CD4-positive, alpha-beta T cell treated with Interferon alpha-2 for 1 hour (primary cell): ENCODE measurements at places on chromosomes 16 and 17.

- DNase-seq = no peak
These were observed 33.9 kb downstream of the NXN start for GRCh38 chr17:945672-946071.

GRCh38 chr17:65092262-65092661, 35.7 kb upstream of the GNA13 start:
- DNase-seq = no peak

DNA sequence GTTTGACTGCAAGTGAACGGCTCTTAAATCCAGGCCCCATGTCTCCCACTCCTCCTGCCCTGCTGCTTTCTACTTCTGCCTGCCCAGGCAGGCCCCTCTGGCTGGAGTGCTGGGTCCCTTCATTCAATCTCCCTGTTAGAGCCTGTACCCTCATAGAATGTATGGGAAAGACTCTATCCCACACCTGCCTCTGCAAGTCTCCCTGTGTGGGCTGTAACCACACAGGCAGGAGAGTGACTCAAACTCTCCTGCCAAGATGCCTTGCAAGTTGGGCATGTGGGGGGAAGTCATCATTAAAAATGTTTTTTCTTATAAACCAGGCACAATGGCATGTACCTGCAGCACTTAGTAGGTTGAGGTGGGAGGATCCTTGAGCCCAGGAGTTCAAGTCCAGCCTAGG, 77.5 kb downstream of the PLXDC1 start:
- DNase-seq = no peak

DNA sequence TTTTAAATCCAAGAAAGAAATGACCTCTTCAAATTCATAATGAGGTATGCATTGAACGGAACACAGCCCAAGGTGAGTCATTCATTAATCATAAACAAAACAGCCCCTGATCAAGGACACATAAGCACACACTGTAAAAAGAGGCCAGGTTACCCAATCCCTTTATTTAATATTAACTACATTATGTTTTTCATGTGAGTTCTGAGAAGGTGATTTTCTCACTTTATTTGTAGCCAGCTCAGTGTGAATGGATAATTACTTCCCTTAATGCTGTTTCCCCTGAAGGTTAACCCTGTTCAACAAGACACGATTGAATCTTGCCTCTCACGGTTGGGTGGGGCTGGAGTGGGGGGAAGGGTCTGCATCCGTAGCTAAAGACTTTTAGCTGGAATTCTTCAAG, 257.3 kb upstream of the SALL1 start:
- DNase-seq = no peak

DNA sequence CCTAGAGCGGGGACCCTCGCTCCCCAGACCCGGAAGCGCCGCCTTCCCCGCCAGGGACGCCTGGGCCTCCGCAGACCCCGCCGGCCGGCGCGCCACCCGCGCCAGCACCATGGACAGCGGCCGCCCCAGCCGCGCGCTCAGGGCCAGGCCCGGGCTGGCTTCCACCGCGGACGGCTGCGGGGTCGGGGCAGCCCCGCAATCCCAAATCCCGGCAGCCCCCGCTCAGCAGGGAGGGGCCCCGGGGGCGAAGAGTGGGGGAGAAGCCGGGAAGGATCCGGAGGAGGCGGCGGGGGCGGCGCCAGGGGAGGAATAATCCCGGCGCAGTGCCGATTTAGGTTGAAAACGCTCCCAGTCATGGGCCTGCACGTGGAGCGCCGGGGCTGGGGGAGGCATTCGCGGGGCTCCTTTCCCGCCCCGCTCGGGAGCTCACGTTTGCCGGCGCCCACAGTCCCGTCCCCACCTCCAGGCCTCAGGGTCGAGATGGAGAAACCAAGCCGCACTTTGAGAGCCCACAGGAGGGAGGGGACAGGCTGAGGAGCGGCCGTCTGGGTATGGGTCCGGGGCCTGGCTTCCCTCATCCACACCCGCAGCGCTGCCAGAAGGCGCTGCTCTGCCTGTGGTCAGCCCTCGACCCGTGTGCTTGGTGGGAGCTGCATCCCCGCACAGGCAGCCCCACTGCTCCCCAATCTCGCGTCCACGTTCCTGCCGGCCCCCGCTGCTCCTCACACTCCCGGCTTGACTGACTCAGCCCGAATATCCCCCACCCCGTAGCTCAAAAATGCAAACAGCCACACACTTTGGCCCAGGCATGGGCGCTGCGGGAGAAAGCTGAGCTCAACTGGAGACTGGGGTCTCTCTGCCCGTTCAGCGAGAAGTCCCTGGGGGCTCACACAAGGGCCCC, 4.7 kb downstream of the FBXL16 start:
- no peak for DNase-seq

- peak; percentile 22 for DNase-seq
These were observed 190.9 kb downstream of the CCDC182 start for GRCh38 chr17:57553991-57554825.

DNA sequence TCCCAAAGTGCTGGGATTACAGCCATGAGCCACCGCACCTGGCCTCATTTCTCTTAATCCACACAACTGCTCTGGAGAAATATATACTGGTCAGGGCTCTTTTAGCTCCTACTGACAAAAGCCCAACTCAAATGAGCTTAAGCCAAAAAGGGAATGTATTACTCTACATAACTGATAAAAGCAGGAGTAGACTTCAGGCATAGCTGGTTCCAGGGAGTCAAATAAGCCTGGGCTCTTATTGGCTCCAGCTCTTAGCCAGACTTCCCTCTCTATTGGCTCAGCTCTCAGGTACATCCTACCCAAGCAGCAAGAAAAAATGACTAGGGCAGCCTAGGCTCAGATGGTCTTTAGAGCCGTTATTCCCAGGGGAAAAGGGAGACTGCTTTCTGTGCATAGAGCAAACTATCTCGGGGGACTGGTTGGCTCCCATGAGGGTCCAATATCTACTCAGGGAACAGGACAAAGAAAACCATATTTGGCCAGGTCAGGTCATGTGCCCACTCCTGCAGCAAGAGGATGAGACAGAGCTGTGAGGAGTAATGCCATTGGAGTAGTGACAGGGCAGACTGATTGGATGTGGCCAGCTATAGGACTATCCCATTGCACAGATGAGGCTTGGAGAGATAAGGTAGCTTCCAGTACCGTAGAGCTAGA, 21.2 kb downstream of the TBX2 start:
- DNase-seq = no peak

- no peak for DNase-seq
These were observed 115.3 kb downstream of the OR1D5 start for GRCh38 chr17:2947996-2948550.

DNA sequence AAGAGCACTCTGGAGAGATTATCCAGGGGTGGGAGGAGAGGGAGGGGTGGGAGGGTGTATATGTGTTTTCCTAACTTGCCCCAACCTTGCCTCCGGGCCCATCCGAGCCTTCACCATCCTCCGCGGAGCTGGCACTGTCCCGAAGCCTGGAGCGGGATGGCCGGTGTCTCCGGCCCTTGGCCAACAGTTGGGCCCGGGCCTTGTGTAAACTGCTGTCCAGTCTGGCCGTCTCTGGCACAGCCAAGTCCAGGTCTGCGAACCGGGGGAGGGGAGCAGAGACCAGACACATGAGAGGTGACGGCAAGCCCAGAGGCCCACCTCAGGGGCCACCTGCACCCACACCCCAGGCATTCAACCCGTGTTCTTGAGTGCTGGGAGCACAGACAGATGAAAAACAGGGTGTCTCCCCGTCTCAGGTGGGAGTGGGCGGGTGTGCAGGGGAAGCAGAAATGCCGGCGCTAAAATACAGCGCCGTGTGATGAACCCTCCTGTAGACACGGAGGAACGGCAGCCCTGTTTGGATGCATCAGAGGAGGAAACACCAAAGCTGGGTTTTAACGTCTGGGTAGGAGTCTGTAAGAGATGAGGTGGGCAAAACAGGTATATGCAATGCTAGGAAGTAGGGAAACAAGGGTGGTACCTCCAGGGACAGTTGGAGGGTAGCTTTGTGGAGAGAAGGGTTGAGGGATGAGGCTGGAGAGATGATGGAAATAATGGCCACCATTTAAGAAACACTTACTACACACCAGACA, 11.7 kb downstream of the SAMD14 start:
- DNase-seq = no peak

DNA sequence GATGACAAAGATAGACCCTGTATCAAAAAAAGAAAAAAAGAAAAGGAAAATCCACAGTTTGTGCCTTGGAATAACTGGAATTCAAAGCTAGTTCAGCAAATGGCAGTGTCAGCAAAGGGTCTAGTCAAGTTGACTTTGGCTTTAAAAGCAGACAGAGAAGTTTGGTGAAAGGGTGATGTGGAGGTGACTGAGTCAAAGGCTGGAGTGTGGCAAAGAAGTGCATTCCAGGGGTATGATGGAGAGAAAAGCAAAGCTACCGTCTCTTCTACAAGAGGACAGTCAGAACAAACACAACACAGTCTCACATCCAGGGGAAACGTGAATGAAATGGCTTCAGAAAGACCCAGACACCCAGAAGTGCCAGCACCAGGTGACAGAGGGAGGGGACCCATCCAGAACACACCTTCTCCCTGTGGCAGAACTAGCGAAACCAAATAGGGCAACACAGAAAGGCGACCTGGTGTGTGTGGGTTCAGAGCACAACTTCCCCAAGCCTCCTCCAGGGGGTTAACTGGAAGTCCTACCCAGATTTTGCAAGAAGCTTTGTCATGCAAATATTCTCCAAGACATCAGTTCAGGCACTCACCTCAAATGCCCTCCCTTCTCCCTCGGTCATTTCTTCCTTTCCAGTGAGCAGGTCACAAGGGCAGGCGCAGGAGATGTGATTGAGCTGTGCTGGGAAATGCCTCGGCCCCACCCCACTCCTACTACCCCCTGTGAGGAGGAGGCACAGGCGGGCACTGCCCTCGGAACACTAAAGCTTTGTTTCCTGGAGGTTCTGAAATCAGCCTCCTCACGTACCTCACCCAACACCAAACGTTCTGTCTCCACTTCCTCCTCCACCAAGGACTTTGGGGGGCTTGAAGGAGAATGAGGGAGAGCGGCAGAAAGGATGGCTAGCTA, 481.9 kb downstream of the SOX9 start:
- DNase-seq = no peak

DNA sequence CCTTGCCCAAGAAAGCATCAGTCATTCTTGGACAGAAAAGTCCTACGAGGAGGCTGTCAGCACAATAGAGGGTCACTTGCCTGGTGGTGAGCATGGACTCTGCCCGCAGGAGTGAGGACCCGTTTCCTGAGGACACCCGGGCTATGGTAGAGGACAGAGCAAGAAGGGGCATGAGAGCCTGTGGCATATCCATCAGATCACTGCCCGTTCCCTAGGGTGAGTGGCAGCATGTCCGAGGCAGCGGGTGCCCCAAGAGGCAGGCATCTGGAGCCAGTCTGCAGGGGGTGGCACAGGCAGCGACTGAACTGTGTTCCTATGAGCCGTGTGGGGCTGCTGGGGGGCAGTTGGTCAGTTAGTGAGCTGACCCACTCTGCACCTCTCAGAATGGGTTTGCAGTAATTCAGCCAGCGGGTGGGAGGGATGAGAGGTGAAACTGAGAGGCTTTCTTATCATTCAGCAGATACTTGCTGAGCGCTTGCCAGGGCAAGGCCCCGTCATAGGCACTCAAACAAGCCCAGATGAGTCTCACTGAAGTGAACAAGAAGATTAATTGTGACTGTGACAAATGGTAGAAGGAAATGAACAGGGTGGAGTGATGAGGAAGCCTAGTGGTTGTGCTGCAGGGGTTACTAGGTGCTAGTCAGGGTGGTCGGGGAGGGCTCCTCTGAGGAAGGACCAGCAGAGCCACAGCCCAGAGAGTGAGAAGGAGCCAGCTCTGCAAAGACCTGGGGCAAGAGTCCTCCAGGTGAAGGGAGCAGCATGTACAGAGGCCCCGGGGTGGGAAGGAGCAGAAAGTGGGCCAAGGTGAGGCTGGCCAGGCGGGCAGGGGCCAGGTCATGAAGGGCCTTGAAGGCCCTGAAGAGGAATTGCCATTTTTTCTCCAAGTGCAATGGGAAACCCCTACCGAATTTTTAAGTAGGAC, 87.9 kb downstream of the CLEC16A start:
- DNase-seq = no peak

DNA sequence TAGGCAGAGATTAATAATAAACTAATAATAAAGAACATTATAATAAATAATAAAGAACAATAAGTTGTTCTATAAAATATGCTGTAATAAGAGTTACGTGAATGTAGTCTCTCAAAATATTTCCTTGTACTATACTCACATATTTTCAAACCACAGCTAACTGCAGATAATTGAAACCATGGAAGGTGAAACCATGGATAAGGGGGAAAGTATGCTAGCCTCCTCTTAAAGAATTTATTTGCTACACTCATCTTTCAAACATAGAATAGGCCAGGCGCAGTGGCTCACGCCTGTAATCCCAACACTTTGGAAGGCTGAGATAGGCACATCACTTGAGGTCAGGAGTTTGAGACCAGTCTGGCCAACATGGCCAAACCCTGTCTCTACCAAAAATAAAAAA, 18.5 kb downstream of the CYTH1 start:
- no peak for DNase-seq

- no peak for DNase-seq
These were observed 494.1 kb upstream of the ERCC4 start for GRCh38 chr16:13425836-13426235.

- no peak for DNase-seq
These were observed 1.3 kb upstream of the ZNF768 start for GRCh38 chr16:30527635-30528178.

DNA sequence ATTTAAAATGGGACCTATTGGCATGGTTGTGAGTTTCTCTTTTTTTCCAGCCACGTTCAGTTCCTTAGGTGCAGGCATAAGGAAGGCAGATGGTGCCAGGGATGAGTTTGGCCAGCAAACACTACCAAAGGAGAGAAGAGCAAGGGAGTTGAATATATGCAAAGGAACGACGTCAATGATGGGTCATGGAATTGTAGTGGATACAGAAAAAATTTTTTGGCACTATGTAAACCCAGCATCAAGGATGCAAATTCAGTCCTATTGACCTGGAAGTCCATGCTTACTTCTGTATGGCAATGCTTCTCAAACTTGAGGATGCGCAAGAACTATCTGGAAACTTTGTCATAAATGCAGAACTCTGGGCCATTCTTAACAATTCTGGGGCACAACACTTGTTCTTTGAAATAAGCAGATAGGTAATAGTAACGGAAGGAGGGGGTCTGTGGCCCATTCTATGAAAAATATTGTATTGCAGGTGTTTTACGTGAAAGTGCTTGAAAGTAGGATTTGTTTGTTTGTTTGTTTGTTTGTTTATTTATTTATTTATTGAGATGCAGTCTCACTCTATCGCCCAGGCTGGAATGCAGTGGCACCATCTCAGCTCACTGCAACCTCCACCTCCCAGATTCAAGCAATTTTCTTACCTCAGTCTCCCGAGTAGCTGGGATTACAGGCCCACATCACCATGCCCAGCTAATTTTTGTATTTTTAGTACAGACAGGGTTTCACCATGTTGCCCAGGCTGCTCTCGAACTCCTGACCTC, 18.0 kb downstream of the APOH start:
- DNase-seq = no peak

DNA sequence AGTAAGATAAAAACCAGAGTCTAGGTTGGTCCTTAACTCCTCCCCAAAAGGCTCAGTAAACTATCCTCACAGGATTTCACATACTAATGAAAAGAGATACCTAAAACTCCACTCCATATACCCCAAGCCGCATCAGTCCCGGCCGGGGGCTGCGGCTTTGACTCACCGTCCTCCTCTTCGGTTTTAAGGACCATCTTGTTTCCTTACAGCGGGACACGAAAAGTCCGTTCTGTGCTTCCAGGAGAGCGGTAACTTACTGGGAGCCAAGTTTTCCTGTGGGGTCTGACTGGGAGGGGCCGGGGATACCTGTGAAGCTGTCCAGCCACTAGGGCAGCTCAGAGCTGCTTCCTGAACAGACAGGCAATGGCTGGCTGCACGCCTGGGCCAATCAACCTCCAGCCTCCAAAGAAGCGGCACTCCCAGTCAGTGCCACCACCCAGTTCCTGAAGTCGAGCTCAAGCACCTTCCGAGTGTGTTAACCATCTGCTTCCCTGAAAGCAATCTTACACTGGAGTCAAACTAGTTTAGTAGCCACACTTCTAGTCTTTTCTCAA, 45.5 kb downstream of the CYTH1 start:
- DNase-seq = peak; percentile 75
